AG04450 (cell line): ENCODE measurements at places on chromosomes 3 and 15. TPM values are rescaled to one million over a fixed set of nuclear protein-coding genes. Genes with fewer than 3 reads are reported as not detected.

GRCh38 chr3:12948891-12949711, 107.7 kb upstream of the RPL32 start:
- no peak for DNase-seq

- no peak for DNase-seq
These were observed 466.3 kb downstream of the NAALADL2 start for GRCh38 chr3:175325440-175325839.

- DNase-seq = no peak
These were observed 157.3 kb upstream of the SMAD3 start for GRCh38 chr15:66907826-66908743.

DNA sequence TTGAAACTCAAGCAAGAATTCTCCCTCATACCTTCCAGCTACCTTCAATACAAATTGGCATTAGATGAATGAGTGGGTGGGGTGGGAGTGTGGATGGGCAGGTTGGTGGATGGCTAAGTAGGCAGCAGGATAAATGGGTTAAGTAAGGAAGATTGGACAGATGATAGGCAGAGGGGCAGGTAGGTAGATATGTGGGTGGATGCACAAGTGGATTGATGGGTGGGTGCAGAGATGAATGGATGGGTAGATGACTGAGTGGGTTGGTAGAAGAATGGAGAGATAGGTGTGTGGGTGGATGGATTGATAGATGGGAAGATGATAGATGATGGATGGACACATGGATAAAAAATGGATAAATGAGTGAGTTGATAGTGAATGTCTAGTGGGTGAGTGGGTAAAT, 27.6 kb downstream of the VIPR1 start:
- no peak for DNase-seq

GRCh38 chr3:122948408-122948807, 79.2 kb downstream of the SEMA5B start:
- DNase-seq = no peak

GRCh38 chr3:133859381-133860234, 36.1 kb downstream of the RAB6B start:
- DNase-seq = no peak

GRCh38 chr3:156661155-156661554, 13.2 kb upstream of the TIPARP start:
- DNase-seq = no peak

DNA sequence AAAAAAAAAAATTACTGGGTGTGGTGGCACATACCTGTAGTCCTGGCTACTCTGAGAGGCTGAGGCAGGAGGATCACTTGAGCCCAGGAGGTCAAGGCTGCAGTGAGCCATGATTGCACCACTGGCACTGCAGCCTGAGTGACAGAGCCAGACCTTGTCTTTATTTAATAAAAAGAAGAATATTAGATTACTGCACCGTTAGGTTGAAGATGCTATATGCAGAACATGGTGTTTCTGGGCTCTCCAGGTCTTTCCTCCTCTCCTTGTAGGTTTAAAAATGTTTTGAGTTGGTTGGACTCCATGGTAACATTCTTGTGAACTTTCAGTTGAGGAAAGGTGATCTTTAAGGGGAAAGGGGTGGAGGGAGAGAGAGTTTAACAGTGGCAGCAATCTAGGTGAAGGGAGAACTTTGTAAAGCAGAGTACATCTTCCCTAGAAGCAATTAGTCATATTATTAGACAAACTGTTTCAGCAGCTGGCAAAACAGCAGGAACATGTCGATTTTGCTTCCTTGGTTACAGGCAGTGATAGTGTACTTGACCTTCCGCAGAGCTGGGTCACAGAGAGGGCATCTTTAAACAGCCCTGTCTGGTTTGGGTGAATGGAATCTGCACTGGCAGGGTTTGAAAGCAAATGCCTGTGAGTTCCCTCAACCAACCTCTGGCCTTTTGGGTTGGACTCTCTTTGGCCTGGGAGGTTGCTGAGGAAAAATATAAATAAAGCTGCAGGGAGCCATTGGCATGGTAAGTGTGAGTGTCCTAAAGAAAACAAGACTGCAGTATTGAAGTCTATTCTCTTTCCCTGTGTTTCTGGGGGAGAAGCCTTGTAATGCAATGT, 42.8 kb downstream of the NR2C2 start:
- no peak for DNase-seq

- no peak for DNase-seq
These were observed 36.3 kb upstream of the PCOLCE2 start for GRCh38 chr3:142925140-142925539.

- no peak for DNase-seq
These were observed 960 bp downstream of the THBS1 start for GRCh38 chr15:39581793-39582285.

DNA sequence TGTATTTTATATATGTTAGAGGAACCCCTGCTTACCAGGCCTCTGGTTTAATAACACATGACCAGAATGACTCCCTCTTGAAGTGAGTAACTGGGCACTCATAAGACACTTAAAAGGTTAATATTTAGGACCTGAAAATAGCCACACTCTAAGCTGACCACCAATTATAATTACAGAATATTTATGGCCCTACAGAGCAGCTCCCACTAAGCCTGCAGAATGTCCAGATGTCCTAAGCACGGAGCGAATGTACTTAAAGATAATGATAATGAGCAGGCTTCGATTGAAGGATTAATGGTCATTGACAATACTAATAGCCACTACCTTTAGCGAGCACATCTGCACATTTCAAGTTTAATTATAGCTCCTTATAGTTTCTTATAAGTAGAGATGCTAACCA, 22.8 kb upstream of the KCTD6 start:
- DNase-seq = no peak

DNA sequence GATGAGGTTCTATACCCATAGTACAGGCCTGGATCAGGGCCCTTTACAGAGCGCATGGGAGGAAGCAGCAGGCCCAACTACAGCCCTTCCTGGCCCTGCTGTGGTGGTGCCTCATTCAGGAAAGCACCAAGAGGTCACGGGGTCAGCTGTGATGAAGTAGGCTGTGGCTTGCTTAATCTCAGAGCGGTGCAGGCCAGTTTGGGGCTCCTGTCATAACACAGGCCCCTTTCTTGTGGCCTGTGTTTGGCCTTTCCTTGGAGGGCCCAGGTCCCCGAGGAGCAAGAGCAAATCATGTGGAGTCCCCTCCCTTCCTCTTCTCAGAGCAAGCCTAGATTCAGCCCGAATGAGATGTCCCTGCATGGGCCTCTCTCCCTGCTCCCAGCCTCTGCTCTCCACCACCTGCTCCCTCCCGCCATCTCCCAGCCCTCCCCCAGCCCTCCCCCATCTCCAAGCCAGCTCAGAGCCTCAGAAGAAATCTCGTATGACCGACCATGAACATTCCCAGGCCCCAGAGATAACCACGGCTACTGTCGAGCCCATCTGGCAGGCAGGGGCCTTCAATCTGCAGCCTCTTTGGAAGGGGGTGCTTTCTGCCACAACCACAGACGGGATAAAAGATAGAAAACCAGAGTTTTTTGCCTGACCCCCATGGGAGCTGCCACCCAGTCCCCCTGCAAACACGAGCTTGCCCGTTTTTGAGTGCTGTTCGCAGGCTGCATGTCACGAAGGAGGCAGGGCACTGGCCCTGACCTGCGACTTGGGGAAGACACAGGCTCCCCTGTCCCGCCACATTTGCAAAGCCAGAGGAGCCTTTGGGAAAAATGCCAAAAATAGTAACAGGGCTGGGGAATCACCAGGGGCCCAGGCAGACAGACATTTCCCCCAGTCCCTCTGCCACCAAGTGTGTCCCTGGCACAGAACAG, 32.3 kb upstream of the DUSP7 start:
- no peak for DNase-seq

PYGO1 gene
- polyA plus RNA-seq = 7.7 and 10.7 TPM in 2 replicates

CACNA1D gene
- polyA plus RNA-seq = 0.06 and 0.07 TPM in 2 replicates

P2RY13 gene
- not detected in 2 replicates for polyA plus RNA-seq

ZNF774 gene
- 1.1 and 2.3 TPM in 2 replicates for polyA plus RNA-seq

FGD5 gene
- not detected in 2 replicates for polyA plus RNA-seq

PLAAT1 gene
- polyA plus RNA-seq = not detected in 2 replicates

GCNT3 gene
- polyA plus RNA-seq = 0.29 TPM in 1 of 2 replicates, not detected in the other

ETV5 gene
- polyA plus RNA-seq = 28.6 and 33.7 TPM in 2 replicates

BFSP2 gene
- not detected in 2 replicates for polyA plus RNA-seq
